ENCODE measurements at places on chromosomes 2 and 18.

GRCh38 chr2:27716301-27717069, 52.8 kb downstream of the SLC4A1AP start:
- no peak for DNase-seq

- DNase-seq = no peak
Measured at GRCh38 chr2:229246334-229246733, 24.8 kb downstream of the PID1 start.

DNA sequence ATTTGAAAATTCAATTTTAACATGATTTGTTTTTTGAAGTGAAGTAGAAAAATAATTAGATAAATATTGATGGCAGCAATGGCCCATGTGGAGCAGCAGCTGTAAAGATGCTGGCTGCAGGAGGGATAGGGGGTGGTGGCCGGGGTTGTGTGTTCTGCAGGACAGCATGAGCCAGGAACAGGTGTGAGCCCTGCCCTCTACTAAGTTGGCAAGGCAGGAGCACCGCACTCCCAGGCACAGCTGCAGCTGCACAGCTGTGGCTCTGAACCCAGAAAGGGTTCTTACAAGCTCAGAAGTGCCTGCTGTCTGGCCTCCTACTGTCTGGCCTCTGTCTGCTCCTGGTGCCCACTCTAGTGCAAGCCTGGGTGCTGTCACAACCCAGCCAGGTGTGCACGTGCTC, 10.0 kb upstream of the DUSP19 start:
- DNase-seq = no peak

DNA sequence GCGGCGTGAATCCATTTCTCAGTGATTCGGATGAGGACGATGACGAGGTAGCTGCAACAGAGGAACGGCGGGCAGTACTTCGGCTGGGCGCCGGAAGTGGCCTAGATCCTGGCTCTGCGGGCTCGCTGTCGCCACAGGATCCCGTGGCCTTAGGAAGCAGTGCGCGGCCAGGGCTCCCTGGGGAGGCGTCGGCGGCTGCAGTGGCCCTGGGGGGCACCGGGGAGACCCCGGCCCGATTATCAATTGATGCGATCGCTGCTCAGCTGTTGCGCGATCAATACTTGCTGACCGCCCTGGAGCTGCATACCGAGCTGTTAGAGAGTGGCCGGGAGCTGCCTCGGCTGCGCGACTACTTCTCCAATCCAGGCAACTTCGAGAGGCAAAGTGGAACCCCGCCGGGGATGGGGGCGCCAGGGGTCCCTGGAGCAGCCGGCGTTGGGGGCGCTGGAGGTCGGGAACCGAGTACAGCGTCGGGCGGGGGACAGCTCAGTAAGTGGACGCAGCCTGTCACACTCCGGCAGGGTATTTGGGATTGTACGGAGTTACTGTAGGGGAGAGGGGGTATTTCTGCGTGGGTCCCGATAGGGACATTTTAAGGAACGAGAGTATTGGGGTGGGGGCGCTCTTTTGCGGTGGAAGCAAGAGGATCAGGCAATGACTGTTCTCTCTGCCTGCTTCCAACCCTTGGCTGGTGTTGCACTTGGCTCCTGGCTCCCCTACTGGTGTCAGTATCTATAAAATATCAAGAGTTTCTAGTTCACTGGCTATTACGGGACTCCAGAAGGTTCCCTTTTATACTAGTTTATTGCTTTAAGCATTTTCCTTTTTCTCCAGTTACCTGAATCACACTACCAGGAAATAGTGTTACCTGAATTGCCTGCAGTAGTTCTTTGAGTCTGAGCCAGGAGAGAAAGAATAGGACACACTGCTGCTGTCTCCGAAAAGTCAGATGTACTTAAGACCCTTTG, 772 bp downstream of the RELCH start:
- DNase-seq = peak; percentile 48

- DNase-seq = no peak
Measured at GRCh38 chr2:136328207-136328795, 210.4 kb upstream of the CXCR4 start.

DNA sequence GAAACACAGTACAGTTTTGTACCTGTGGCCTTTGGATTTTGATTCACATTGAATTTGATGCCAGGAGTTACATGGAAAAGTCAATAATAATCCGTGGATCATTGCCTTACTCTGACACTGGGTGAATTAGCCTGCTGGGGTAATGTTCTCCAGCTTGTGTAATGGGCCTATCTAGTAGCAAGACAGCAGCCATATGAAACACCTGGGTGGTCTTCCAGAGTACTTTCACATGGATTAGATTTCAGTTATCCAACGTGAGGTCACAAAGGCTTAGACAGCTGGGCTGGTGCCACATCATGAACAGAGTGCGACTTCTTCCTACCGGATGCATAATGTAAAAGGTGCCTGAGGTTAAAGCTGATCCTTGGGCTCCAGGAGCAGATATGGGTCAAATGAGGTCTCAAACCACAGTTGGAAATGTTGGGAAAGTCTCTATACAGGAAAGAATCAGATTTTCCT, 486.8 kb downstream of the PARD3B start:
- no peak for DNase-seq

GRCh38 chr2:147759536-147759935, 85.3 kb upstream of the ACVR2A start:
- DNase-seq = peak; percentile 17

DNA sequence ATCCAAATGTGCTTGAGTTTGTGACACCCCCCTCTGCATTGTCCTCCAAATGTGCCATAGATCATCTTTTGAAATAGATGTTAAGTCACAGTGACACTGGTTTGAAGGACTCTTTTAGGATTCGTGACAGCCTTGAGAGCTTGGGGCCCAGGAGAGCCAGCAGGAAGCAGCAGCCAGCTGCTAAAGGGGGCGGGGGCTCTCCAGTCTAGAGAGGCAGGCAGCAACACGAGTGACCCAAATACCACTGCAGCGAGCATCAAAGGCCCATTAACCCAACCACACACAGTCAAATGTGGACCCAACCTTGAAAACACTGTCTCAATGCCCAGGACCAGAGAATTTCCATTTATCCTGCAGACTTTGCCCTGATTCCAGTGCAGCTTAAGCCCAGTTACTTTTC, 75.6 kb downstream of the ZBTB7C start:
- DNase-seq = no peak

GRCh38 chr2:7356909-7357584, 439.8 kb downstream of the RNF144A start:
- DNase-seq = no peak

DNA sequence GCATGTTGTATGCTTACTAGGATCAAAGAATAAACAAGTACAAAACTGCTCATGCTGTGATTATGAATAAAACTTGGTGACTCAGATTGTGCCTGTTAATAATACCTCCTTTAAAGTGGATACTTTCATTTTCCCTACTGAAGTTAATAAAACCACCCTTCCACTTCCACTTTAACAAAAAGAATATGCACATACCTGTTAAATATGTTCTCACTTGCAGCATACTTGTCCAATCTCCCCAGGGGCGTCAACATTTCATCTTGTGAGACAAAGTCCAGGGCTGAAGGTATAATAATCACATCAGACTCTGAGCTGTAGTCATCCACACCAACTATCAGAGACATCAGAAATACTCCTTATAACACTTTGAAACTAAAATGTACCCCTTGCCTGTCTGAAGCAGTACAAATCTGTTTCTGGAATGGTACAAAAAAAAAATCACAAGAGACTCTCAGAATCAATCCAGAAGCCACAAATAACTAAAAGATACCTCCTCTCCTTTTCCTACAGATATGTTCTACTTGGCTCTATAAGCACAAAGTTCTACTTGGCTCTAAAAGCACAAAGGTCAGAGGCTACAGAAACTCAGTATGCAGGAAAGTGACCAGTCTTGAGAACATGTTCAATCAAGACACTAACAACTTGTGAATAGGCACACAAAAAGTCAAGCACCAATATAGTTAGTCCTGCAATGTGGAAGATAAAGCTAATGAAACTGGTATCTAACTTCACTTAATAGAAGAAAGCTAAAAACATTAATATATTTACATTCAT, 19.3 kb downstream of the PPP4R1 start:
- DNase-seq = no peak

GRCh38 chr2:174157053-174157452, 91.3 kb downstream of the OLA1 start:
- DNase-seq = no peak

- peak; percentile 59 for DNase-seq
Measured at GRCh38 chr2:174561972-174562370, 35.6 kb downstream of the WIPF1 start.

GRCh38 chr2:181234487-181234891, 222.7 kb upstream of the ITGA4 start:
- no peak for DNase-seq

- DNase-seq = no peak
Measured at GRCh38 chr18:79064228-79064627, 5.0 kb upstream of the ATP9B start.

GRCh38 chr18:74861154-74861553, 263.5 kb downstream of the ZNF407 start:
- no peak for DNase-seq

DNA sequence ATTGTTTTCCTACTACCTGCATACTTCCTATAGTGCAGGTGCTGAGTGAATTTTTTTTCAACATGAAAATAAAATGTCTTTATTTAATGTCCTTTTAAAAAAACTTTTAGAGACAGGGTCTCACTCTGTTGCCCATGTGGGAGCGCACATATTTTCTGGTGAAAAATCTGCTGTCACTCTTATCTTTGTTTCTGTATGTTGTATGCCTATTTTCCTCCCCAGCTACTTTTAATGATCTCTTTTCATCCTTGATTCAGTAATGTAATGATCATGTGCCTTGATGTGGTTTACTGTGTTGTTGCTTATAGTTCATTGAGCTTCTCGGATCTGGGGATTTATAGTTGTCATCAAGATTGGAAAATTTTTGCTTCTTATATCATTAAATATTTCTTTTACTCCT, 117.3 kb downstream of the ARL6IP6 start:
- DNase-seq = no peak

DNA sequence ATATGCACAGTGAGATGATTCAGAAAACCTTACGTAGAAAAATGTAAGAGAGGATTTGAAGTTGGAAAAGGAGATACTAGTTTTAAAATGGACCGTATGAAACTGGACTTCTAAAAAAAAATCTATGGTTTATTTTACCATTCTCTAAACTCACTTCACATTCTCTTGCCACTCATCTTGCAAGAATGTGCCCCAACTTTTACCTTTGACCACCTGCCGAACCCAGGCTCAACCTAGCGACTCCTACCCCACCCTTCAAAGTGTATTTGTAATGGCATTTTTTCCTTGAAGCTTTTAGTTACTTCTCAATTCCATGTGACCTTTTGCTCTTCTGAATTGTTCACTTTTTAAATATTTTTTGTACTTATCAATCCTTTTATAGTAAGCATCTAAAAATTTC, 160.8 kb downstream of the PHLPP1 start:
- no peak for DNase-seq

GRCh38 chr2:234289834-234290590, 206.9 kb downstream of the ARL4C start:
- no peak for DNase-seq

DNA sequence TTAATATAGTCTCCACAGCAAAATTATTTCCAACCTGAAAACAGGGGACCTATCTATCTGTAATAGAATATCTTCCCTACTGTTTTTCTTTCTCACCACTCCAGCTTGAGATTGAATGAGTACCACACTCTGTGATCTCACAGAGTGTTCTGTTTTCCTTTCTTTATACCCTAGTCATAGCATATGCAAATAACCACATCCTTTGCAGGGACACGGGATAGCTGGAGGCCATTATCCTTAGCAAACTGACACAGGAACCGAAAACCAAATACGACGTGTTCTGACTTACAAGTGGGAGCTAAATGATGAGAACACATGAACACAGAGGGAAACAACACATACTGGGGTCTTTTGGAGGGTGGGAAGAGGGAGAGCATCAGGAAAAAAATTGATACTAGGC, 224.7 kb downstream of the SLC8A1 start:
- DNase-seq = no peak

- no peak for DNase-seq
Measured at GRCh38 chr18:12968619-12969018, 20.8 kb downstream of the SEH1L start.

DNA sequence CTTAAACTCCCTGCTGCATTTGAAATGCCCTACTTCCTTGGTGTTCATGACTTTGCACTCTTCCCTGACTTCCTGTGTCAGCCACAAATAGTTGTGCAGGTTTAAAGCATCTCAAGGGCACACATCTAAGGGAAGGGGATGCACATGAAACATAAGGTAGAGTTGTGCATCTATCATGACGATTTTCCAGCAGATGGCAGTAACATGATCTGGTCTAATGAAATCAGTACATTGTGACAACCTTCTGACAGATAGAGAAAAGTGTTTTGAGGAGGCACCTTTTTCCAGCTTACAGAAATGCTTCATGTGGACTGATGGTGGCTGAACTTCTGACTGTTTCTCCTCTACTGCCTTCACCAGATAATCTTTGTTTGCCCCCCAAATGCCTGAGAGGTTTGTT, 238.9 kb downstream of the XIRP2 start:
- no peak for DNase-seq

DNA sequence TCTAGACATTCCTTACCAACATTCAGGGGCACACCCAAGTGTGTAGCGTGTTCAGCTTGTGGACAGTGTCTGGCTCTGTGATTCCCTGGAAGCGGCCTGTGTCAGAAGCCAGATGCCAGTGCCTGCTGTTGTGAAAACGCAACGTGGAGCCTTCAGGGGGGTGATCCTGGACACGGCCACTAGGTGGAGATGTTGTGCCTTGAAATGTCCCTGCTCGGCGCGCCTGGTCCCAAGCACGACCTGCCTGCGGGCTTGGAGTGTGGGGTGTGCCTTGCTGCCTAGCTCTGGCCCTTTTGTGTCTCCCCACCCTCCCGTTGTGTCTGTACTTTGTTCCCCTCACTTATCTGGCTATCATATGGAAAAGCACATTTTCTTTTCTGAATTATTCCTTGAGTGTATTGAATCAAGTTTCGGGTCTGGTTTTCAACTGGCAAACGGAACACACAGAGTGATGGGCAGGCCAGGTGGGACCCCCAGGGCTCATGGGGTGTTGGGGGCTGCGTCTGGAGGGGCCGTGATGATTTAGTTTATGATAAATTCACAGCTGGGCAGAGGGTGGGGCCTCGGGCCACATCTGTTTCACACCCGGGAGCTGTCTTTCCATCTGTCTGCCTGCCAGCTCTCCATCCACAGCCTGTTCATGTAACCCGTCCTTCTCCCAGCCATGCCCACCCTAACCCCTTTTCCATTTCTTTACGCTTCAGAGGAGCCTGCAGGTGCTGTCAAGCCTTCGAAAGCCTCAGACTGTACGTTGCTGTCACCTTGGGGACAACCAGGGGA, 95.5 kb downstream of the DYSF start:
- DNase-seq = peak; percentile 80

DNA sequence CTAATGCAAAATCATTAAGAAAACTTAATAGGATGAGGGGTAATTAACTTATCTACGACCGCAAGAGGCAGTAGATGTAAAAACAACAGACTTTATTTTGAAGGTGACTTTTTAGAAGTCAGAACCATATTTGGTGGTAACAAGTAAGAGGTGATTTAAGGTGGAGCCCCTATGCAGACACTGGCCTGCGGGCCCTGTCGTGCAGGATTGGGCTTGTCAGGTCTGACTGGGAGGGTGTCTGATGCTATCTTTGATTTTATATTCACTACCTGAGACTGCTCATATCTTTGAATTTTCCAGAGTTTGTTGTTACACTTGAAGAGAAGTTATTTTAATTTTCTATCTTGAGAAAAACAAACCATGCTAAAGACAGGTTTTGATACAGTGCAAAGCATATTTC, 29.1 kb upstream of the SCLY start:
- DNase-seq = no peak

All from femur (tissue), 1 donor.